SK-MEL-5 (cell line): ENCODE measurements at places on chromosomes 1 and 21.

DNA sequence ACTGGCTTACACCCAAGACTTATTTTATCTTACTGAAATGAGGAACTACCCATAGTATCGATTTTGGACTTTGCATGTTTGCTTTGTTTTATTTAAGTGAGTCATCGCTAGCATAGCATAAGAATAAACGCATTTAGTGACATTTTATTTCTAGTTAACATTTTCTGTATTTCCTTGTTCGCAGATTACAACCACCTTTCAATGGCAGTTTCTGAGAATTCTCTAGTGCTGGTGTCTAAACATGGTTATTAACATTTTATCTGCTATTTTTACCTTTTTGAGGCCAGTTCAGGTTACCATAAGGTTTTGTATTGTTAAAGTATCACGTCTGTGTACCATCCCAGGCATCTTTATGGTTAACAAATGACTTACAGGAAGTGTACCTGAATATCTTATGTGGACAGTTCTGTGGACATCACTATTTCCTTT lies 24.5 kb downstream of the EEIG2 start:
- DNase-seq, result no peak

DNA sequence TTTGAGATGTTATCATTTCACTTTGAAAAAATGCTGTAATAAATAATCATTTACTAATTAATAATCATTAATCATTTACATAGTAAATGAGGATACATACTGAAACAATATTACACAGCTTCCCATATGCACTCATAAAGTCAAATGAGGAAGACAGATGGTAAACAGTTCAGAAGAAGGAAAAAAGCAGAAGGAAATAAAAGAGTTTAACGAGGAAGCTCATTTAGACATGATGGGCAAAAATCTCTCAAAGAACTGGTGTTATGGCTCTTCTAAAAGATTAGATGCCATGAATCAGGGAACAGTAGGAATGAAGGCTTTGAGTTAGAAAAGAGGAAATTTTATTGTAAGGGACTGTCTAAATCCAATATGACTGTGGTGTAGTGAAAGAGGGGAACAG lies 347.6 kb downstream of the PTPRC start:
- no peak for DNase-seq

GRCh38 chr1:219121679-219122078 lies 52.0 kb upstream of the LYPLAL1 start:
- DNase-seq, result no peak

GRCh38 chr1:185566995-185567394 lies 167.2 kb upstream of the HMCN1 start:
- no peak for DNase-seq

DNA sequence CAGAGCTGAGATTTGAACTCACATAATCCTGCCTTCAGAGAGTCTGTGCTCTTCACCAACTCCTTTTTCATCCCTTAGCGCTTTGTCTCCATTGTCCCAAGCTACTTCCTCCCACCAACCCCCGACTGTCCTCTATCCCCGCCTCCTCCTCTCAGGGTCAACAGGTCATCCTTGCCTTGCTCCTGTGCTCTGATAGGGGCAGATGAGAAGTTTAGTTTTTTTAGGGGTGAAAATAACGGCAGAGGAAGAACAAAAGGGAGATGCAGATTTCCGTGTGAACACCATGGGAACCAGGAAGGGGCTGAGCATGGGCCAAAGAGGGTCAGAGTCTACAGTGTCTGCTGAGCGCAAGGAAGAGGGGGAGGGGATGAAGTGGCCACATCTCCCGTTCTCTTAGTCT lies 31.9 kb downstream of the GLUL start:
- no peak for DNase-seq

DNA sequence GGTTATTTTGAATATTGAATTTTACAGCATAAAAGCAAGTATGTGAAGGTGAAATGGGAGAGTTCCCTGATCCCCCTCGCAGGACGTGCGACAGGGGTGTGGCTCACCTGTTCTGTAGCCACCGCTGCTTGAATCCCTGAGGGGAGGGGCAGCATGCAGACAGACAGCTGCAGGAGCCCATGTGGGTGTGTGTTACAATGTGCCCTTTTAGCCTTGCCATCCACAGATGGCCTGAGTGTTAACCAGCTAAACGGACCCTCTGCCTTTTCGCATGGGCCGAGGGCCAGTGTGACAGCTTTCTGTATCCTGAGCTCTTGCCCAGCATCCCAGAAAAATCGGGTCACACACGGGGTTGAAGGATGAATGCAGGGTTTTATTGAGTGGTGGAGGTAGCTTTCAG lies 43.3 kb downstream of the JAM2 start:
- DNase-seq, result no peak

GRCh38 chr1:153957744-153958110 lies 685 bp downstream of the CRTC2 start:
- no peak for DNase-seq

DNA sequence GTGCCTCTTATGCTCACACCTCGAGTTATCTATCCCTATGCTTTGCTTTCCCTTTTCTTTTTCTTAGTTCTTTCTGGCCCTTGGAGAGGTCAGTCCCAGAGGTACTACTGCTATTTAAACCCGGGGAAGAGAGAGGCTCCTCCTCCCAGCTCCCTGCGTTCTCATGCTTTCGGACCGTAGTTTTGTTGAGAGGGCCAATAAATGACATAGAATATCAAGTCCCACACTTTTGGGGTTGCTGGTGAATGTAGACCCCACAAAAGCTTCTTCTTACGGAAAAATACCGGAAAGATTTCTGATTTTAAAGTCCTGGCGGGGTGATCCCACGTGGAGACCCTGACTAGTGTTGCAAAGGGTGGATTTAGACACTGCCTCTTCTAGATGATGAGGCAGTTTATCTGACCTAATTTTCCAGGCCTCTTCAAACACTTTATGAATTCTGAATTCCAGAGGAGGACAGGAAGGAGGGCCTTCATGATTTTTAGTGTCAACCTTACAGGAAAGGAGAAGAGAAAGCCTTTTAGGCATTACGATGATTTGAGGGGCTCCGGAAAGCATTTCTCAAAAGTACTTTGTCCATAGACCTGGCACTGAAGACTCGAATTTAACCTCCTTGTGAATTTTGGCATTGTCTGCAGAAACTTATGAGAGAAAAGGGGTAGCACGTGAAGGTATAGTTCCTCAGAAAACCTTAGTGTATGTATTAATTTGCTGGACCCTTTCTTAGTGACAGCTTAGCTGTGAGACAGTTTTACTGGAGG lies 694 bp downstream of the TMEM167B start:
- peak; percentile 58 for DNase-seq

DNA sequence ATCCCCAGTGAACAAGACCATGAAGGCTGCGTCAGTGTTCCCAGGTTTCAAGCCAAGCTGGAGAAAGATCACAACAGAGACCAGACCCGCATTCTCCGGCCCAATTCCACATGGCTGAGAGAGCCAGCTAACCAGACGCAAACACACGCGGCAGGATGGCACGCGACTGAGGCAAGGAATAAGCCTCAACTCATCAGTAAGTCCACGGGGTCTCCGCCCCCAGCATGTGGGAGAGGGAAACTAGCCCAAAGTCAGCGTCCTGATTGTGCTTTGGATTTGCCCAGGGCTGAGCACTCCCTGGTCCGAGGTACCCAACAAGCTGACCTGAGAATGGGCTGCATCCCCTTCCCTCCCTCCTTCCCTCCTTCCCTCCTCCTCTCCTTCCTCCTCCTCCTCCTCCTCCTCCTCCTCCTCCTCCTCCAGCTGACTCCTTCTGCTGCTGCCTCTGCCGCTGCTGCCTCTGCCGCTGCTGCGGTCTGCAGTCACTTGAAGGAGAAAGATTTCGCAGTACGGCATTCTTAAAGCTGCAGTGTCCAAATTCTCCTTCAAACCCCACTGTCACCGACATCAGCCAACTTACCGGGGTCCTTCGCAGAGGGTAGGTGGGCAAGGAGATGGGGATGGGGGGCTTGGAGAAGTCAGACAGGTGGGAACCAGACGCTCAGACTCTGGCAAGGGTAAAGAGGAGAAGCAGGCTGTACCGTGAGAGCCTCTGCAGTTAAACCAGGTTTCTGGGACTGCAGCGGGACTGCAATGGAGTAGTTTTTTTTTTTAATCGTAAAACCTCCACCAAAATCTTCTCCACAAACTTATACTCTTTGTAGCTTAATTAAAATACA lies 33.0 kb upstream of the H6PD start:
- DNase-seq, result no peak
